Esophagus squamous epithelium (tissue), 5 donors: ENCODE measurements at places on chromosomes 5 and 9.

GRCh38 chr9:99753436-99753835 is 68.2 kb upstream of the NR4A3 start:
- DNase-seq, result no peak

DNA sequence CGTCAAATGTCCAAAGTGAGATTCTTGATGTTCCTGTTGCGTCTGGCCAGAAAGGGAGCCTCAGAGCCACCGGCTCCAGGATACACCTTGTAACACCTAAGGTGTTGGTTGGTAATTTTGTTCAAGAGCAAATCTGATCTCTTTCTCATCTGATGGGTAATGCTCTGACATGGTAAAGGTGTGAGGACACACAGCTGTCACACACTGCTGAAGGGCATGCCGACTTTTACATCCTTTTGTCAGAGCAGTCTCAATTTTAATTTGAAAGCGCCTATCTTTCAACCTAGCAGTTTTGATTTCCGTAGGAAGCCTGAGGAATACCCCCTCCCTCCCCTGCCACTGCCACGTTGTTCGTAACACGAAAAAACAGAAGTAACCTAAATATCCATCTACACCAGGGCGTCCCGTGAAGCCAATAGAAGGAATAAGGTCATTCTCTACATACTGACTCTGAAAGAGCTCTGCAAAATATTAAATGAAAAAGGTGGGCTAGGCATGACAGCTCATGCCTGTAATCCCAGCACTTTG is 57.4 kb downstream of the TSTD2 start:
- DNase-seq, result no peak

GRCh38 chr9:38334234-38334633 is 58.3 kb upstream of the ALDH1B1 start:
- no peak for DNase-seq

DNA sequence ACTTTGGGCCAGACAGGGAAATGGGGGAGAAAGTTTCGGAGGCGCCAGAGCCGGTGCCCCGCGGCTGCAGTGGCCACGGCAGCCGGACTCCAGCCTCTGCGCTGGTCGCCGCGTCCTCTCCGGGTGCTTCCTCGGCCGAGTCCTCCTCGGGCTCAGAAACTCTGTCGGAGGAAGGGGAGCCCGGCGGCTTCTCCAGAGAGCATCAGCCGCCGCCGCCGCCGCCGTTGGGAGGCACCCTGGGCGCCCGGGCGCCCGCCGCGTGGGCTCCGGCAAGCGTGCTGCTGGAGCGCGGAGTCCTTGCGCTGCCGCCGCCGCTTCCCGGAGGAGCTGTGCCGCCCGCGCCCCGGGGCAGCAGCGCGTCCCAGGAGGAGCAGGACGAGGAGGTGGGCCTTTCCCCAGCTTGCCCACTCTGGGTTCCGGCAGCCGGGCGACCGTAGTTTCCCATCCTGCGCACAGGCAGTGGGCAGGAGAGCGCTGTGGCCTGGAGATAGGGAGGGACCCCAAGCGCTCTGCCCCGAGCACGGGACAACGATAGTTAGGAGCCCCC is 516 bp downstream of the MAST4 start:
- DNase-seq, result no peak

- DNase-seq, result no peak
These were observed 56.5 kb upstream of the SPATA31D4 start for GRCh38 chr9:81871695-81872094.

- no peak for DNase-seq
These were observed 549.2 kb upstream of the GRAMD2B start for GRCh38 chr5:125874057-125874456.

DNA sequence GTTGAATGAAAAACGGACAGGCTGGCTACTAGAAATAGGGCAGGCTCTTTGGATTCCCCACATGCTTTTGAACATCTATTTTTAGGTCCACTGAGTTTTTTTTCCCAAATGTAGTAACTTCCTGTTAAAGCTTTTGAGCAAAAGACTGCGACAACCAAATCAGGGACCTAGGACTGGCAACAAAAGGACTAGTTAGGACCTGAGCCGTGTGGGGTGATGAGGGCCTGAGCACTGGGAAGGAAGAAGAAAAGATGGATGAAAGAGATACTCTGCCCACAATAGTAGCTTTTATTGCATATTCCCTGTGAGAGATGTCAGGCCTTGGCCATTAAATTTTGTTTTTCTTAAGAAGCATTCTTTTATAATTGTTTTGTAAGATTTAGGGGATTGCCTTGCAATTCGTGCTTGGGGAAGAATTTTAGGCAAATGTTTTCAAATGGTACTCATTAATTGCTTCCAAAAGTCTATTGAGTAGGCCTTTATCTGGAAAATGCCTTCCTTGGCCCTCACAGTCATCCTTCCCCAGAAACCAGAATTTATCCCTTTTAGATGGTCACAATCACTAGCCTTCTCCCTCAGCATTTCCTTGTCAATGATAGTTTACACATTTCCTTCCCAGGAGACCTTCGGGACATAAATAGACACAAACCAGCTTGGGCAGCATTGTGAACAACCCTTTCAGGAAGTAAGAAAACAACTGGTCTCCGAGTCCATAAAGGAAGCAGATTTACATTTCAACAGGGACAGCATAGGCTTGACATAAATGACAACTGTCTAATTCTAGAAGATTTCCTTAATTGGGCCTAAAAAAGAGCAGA is 166.5 kb downstream of the RMI1 start:
- DNase-seq, result no peak

DNA sequence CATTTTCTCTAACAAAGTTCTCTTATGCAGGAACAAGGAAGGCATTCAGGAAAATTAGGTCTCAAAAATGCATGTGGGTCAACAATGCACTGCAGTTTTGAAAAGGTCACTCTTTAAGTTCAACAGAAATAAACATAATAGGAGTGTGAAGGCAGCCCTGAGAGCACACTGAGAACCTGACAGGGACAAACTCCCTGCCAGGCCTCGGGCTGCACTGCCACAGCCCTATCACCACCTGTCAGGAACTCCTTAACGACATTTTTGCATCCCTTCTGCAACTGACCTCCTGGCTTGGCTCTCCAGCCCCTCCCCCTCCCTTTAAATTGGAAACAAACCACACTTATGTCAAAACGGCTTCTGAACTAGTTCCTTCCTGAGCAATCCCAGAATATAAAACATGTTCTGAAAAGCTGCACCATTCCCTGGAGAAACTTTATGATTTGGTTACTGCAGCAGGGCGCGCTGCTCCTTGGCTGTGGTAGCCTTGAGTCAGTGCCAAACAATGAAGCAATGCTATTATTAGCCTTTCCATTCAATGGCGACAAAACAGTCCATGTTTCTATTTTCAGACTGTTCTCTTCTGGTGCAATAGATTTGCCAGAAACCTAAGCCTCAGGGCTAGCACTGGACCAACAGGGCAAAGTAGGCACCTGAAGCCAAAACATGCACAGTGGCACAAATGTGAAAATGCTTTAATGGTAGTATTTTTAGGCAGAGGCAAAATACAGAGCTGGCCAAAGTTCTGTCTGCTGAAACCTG is 160.1 kb upstream of the ZNF608 start:
- no peak for DNase-seq

GRCh38 chr5:91499943-91500531 is 116.9 kb upstream of the ARRDC3 start:
- no peak for DNase-seq

DNA sequence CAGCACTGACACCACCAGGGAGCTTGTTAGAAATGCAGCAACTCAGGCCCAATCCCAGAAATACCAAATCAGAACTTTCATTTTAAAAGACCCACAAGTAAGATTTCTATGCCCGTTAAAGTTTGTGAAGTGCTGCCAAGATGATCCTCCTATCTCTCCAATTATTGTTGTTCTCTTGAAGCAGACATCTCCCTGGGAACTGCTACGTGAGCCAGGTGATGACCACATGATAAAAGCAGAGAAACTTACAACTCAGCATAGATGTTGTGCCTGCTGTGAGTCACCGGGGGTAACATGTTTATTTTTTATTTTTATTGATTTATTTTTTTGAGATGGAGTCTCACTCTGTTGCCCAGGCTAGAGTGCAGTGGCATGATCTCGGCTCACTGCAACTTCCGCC is 34.4 kb downstream of the GCNT4 start:
- DNase-seq, result no peak

DNA sequence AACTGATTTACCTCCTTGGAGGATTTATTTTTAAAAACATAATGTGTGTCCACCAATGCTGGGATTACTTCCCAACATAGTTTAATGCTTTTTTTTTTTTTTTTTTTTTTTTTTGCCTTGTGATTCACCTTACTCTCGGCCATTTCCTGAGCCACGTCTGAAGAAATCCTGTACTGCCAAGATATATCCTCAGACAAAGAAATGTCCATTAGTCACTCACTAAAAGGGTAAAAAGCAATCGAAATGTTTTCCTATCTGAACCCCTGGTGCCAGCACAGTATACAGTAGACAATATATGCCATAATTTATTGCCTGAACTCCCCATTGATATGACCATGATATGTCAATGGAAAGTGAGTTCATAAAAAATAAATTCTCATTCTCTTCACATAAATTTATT is 344.1 kb downstream of the BNC2 start:
- DNase-seq, result no peak

DNA sequence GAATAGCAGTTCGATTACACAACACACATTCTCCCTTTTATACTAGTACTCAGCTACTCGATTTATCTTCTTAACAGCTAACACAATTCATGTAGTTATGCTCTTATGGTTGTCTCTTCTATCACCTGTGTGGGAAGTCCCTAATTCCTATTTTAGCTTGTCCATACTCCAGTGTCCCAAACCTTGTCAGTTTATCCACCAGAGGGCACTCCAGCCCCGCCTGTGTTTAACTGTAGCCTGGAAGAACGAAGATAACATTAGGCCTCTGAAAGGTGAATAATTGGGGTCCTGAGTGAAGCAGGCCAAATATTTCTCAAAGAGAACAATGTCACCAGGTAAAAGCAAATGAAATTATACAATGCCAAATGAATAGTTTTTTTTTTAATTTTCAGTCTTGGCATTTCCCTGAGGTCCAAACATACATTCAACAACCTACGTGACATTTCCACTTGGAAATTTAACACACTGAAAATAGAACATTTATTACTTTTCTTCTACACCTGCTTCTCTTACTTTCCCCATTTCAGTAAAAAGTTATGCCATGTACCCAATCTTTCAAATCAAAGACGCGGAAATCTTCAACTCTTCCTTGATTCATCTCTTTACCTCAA is 560.7 kb downstream of the HTR1A start:
- no peak for DNase-seq

DNA sequence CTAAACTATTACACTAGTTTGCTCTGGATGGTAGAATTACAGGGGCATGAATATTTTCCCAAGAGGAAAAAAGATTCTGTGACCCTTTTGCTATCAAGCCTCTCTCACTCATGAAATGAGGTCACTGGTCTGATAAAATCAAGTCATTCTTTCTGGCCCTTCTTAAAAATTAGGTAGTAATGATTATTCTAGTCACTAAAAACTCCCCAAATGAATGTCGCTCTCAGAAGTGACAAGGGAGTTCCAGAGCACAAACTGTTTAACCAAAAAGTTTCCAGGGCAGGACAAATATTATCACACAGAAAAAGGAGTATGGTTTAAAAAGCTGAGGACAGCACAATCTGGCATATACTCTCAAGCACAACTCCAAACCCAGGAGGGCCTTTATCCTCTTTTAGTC is 12.5 kb downstream of the ERMP1 start:
- DNase-seq, result no peak

DNA sequence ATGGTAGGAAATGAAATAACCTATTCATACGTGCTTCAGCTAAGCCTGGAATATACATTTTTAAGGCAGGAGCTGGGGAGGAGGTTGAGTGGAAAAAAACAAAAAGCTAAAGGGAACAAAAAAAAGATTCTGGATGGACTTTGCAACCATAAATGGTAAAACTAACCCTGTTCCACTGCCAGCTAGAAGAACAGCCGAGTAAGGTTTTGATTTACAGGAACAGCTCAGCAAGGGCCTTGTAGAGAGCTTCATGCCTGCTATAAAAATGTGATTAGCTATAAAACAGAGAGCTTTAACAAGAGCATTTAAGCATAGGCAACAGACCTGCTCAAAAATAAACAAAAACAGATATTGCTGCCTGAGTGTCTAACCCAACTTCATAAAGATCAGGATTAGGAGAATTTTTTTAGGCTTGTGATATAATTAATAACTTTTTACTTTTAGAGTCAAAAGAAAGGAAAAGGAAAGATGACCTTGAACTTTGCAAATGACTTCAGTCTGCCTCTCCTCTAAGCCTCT is 194.8 kb downstream of the FBXL7 start:
- DNase-seq, result no peak

- no peak for DNase-seq
These were observed 1640.9 kb upstream of the C9orf72 start for GRCh38 chr9:29214154-29214689.

DNA sequence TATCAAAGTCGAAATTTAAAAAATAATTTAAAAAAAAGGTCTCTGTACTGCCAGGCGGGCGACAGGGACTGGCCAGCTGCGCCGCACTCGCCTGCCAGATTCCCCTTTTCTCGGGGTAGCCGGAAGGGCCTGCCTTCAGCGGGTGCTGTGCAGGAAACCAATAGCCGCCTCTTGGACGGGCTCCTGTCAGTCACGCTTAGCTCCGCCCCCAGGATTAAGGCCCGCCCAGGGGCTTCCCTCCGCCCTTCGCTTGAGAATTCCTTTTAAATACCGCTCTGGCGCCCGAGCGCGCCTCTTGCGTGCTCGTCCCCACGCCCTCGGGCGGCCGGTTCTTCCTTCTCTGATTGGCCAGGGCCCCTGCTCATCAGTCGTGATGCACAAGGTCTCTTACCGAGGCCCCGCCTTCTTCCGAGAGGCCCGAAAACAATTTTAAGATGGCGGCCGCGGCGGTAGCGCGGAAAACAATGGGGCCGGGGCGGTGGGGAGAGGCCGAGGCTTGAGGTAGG is at the start of gene MAML1:
Gene MAML1, plus strand, starts transcription at position 411 of the 506 bp plus-strand sequence. CDS start 291 bp downstream, outside the sequence.
- DNase-seq, result peak; percentile 99

- no peak for DNase-seq
These were observed 6.0 kb upstream of the ESM1 start for GRCh38 chr5:54991416-54991815.

GRCh38 chr5:143652108-143652700 is 159.8 kb upstream of the HMHB1 start:
- DNase-seq, result no peak

DNA sequence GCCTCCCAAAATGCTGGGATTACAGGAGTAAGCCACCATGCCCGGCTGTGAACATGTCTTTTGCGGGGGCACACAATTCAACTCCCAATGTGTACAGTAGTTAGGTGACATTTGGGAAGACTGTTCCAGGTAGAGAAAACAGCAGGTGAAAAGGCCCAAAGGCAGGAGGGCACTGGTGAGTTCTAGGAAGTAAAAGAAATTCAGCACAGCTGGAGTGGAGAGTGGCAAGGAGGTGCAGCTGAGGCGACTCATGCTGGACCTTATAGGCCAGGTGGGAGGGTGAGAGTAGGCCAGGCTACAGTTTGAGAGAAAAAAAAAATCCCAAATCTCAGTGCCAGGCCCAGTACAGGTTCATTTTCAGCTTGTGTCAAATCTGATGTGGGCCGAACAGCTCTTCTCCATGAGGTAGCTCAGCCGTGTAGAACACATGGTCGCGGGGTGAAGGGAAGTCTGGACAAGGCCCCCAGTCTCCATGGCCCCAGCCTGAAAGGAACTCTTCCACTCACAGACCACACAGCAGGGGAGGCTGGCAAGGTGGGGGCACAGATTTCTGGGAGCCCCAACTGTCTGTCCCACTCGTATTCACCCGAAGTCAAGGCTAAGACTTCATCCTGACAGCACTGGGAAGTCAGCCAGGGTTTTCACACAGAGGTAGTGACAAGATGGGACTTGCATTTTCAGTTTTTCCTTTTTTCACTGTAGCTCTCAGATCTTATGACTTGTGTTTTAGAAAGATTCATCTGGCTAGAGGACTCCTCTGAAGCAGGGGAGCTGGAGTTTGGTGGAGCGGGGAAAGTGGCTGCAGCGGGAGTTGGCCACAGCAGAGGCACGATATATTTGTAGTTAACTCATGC is 4.5 kb upstream of the HNRNPAB start:
- no peak for DNase-seq
